ENCODE measurements at places on chromosomes 4 and X.

- no peak for DNase-seq
These were observed 56.9 kb downstream of the APLN start for GRCh38 chrX:129597905-129598304.

GRCh38 chr4:156858071-156858470 lies 113.5 kb downstream of the PDGFC start:
- DNase-seq: no peak

- DNase-seq: no peak
These were observed 111.6 kb upstream of the NWD2 start for GRCh38 chr4:37132975-37133360.

DNA sequence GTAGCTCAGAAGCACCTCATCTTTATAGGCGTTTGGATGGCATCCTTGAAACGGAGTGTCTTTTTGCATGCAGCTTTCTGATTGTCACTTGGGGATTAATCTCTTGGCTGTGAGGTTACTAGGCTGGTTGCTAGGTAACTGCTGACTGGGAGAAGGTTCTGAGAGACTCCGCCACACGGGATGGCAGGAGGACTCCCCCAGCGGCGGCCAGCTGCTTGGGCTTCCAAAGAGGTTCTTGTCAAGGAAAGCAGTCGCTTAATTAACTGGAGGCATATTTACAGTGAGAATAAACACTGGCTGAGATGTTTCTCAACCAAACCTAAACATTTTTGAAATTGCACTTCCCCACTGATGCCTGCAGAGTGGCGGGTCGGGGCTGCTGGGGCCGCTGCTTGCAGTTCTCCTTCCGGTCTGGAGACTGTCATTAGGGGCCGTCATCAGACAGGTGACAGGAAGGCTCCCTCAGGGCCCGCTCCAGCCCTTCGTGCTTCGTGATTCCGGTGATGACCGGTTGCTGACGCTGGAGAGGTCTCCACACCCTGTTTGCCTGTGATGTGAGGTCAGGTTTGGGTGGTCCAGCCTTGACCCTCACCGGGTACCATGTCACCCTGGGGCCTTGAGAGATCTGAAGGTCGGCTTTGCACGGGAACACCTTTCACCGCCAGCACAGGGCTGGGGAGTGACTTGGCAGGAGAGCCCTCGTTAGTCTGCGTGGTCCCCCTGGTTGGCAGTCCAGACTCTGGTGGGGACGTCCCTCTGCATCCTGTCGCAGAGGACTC lies 9.1 kb downstream of the NSG1 start:
- DNase-seq: no peak
